ENCODE measurements at places on chromosomes 2 and 18.

- DNase-seq: no peak
Observed at GRCh38 chr2:205197468-205198139, 484.7 kb upstream of the NRP2 start.

GRCh38 chr18:47342566-47342965, 91.1 kb upstream of the SKOR2 start:
- no peak for DNase-seq

DNA sequence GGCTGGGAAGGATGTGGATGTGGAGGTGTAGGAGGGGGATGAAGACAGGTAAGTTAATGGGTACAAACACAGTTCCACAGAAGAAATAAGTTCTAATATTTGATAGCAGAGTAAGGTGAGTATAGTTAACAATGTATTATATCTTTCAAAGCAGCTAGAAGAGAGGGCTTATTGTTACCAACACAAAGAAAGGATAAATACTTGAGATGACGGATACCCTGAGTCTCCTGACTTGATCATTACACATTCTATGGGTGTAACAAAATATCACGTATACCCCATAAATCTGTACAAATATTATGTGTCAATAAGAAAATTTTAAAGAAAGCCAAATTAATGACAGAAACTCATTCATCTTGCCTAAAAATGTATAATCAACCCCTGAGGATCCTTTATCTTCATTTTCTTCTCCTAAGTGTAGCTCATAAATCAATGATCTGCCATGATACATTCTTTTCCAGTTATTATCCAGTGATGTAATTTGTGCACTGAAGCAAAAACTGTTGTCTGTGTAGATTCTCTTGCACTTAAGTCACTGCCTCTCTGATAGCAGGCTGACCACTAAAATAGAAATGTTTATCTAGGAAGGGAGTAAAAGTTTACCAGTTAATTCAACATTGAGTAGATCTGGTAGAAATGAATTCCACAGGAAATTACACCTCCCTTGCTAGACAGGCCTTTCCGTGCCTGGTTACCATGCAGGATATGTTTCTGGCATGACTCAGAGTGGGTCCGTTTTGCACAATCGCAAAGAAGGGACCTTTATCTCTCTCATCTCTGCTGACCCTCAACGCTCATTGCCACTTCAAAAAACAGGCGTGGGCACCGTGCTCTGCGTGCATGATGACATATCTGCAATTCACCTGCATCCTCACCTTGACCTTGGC, 249.7 kb upstream of the NCKAP5 start:
- no peak for DNase-seq

DNA sequence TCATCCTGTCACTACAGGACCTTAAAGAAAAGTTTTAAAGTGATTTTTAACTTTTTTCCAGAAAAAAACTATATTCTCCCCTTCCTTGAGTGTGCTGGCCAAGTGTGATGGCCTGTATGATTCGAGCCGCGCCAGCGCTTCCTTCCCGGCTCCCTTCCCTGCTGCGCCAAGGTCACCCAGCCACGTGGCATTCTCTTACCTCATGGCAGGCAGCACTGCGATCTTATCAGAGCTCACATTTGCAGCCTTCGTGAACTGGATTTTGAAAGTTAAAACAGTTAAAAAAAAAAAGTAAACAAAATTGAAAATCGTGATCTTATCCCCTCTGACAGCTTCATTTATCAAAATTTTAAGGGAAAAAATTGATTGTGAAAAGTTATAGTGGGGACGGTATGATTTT, 279.8 kb downstream of the PTGR3 start:
- no peak for DNase-seq

GRCh38 chr18:1976484-1976883, 594.8 kb downstream of the METTL4 start:
- no peak for DNase-seq

All from OCI-M1 (cell line).